ENCODE measurements at places on chromosomes 2 and 18.

GRCh38 chr18:5962362-5962761 lies 67.0 kb upstream of the TMEM200C start:
- no peak for DNase-seq

DNA sequence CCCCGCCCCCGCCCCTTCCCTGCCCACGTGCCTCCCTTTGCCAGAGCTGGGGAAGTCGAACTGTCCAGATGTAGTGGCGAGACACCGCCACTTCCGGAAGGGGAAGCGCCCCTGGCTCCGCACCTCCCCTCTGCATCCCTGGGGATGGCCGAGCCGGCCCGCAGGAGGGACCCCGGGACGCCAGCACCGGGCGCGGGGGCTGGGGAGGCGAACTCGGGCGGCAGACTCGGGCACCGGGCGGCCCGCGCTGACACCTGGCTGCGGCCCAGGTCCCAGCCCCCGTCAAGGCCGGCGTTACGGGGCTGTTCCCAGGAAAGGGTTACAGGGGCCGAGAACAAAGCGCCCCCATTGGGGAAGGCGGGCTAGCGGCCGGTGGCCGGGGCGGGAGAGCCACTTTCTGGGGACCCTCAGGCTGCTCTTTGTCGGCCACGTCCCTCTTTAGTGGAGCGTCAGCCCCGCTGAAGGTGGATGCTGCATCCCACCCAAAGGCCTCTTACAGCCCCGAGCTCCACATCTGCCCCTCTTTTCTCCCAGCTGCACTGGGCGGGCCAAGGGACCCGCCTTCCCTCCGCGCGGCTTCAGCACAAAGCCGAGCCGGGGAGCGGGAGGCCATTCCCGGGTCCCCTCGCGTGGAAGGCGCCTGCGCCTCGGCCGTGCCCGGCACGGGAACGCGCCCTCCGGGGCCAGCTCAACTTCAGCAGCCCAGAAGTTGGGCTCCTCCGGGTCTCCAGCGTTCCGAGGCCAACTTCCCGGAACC lies 1.3 kb downstream of the SDC1 start:
- DNase-seq = no peak

DNA sequence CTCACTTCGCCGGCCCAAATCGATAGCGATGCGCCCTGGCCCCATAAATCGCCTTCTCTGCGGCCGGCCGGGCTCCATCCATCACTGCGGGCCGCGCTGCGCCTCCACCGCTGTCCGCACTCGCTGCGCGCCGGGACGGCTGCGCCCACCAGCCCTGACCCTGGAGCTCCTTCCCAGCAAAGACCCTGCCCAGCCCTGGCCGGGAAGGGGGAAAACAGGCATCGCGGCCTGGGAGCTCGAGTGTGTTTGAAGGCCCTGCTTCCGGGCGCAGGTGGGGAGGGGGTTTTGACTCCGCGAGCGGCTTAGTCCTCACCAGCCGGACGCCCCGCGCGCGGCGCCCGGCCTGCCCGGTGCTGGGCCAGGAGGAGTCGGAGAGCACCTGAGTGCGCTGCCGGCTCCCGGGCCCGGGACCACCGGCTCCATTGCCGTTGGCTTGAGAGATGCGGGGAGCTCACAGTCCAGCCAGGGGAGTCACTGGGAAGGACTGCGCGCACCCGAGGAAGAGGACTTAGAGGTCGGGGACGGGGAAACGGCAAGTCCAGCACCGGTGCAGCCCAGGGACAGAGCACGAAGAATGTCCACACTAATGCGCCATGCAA lies 1.1 kb downstream of the PAX8 start:
- DNase-seq = no peak

- no peak for DNase-seq
These were observed 37.6 kb upstream of the CD226 start for GRCh38 chr18:69985239-69985638.

DNA sequence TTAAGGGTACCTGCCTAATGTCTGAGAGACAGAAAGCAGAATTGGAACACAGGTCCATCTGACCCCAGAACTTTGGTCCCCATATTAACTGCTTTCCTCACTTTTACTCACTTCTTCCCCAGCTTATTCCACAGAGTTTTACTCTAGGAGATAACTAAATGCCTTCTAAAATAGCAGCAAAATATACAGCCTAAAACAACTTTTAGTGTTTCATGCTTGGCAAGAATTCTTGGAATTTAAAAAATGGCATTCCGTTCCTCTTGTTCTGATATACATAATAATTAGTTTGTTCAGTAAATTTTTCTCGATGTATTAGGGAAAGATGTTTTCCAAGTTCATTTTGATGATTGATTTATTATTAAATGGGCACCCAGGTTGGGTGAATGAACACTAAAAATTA lies 151.9 kb downstream of the FHOD3 start:
- no peak for DNase-seq

DNA sequence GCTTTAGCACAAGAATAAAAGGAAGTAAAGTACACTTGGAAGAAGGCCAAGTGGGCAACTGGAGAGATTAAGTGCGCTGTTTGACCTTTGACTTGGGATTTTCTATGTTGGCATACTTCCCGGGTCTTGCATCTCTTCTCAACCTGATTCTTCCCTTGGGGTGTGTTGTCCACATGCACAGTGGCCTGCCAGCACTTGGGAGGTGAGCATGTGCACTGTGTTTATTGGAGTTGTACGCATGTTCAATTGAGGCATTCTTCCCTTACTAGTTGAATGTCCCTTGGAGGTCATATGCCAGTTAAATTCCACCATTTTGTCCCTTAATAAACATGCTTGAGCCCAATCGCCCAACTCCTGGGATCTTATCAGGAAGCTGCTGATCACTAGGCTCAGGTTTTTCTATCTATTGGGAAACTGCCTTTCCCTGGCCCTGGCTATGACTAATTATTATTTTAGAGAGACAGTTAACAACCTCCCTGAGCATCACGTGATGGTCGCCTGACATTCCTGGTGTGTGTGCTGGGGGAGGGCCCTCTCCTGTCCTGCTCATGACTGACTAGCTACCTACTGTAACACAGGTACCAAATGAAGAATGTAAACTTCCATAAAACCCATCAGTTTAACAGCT lies 62.5 kb upstream of the RAPGEF4 start:
- no peak for DNase-seq
